ENCODE measurements at places on chromosomes 7 and 10.

- no peak for DNase-seq
These were observed 246.9 kb downstream of the AHR start for GRCh38 chr7:17545348-17545747.

GRCh38 chr10:110413049-110413783 is 84.5 kb upstream of the DUSP5 start:
- no peak for DNase-seq

GRCh38 chr7:104643587-104644217 is 315.3 kb downstream of the LHFPL3 start:
- no peak for DNase-seq

DNA sequence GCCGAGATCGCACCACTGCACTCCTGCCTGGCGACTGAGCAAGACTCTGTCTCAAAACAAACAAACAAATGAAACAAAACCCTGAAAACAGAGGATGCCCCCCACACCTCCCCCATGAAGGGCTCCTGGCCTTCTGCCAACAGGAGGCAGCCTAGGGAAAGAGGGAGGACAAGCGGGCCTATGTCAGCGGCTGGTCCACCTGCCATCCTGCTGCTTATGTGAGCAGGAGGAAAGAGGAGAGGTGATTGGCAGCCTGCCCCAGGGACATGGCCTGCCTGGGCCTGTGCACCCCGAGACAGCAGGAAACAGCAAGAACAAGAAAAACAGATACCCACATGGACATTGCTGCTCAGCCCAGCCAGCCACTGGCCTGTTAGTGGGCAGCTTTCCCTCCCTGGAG is 9.1 kb upstream of the ZNF316 start:
- DNase-seq = no peak

- no peak for DNase-seq
These were observed 31.5 kb downstream of the MACROH2A2 start for GRCh38 chr10:70084189-70084588.

DNA sequence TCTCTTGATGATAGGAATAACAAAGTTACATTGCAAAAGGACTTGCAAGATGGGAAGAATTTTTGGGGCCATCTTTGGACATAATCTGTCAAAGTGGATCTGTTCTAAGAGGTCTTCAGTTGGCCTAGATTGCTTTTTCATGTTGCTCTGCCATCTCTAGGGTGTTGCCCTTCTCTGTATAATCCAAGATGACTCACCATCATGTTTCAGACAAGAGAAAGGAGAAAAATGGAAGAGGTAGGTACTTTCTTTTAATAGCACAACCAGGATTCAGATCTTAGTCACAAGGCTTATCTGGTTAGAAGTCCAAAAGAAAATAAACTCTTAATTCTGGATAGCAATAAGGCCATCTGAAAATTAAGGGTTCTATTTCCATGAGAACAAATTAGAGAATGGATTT is 38.7 kb upstream of the FOXP2 start:
- no peak for DNase-seq

DNA sequence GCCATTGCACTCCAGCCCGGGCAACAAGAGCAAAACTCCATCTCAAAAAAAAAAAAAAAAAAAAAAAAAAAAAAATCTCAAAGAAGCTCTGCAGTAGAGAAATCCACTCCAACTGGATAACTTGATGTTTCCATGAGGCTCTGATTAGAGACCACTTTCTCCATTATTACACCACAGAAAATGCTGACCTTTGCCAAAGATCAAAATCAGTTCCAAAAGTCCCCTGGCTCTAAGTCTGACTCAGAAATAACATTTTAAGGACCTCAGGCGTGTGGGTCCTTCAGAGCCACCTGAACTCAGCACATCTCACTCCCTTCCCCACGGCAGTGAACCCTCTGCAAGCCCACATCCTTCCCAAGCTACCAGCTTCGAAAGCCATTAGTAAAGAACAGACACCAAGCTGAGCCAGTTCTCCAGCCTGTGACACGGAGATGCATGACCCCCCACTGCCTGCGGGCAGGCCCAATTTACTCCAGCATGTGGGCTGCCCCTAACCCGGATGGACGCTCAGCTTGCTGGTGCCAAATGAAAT is 13.8 kb upstream of the TMEM120A start:
- no peak for DNase-seq

DNA sequence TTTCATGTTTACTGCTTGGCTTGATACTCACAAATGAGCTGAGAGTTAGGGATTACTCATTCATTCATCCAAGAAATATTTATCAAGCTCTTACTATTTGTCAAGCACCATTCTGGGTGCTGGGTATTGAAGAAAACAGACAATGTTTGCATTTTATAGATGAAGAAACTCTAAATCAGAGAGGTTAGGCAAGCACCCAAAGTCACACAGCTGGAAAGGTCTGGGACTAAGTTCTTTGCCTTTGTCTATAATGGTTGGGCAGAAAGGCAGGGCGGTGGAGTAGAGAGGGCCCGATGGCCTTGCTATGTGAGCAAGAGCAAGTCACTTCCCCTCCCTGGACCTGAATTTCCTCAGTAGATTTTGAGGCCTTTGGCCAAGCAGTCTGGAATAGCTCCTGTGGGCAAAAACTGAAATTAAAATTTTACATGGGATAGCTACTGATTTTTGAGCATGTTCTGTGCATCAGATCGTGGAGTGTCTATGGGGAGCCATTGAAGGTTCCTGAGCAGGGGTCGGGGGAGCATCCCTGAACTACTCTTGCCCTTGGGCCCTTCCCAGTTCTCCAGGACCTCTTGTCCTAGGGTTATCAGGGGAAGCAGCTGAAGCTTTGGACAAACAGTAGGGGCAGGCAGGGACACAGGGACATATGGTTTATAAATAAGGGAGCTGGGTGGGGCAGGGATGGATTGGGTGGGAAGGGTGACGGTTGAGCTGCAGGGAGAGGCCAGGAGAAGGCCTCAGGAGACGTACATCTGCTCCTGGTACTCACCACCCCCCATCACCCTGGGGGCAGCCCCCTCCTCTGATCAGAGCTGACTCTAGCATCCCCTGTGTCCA is 23.3 kb downstream of the AQP1 start:
- DNase-seq = no peak

DNA sequence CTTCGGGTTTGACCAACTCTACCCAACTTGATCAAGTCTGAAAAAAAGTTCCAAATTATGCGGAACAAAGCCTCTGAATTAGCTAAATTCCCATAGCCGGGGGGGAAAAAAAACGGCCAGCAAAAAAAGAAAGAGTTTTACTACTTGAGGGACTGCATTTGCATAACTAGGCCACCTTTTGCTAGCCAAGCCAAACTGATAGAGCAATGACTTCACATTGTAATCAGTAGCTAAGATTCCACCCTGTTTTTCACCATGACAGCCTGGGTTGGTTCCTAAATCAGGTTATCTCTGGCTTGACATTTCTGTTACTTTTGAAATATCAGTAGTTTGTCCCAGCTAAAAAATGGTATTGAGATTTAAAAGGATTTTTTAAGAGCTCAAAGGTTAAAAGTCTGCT is 31.4 kb upstream of the CREB3L2 start:
- DNase-seq = no peak

DNA sequence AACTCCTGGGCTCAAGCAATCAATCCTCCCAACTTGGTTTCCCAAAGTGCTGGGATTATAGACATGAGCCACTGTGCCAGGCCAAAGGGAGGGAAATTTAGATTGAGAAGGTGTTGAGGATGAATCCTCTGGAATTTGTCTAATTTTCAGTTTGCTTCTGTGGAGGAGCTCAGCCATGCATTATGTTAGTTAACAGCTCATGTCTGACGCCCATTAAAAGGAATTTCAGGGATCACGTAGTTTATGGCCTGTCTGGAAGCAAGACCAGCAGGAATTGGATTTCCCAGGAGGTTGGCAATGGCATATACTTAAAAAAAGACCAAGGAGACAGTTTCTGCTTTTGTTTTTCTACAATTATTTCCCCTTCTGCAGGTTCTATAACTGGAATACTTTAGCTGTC is 165.7 kb downstream of the OTUD1 start:
- no peak for DNase-seq

- no peak for DNase-seq
These were observed 5.6 kb upstream of the TRIP6 start for GRCh38 chr7:100861616-100861985.

DNA sequence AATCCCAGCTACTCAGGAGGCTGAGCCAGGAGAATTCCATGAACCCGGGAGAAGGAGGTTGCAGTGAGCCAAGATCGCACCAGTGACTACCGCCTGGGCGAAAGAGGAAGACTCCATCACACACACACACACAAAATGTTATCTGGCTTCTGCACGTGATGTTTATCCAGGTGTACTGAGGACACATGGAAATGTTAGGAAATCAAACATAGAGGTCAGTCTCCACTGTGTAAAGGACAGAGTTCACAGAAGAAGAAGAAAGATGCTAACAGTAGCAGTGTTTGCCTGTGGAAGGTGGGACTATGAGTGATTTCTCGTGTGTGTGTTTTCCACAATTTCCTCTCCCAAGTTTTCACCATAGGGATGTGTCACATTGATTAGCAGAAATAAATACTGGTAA is 256.9 kb downstream of the ELMO1 start:
- no peak for DNase-seq

DNA sequence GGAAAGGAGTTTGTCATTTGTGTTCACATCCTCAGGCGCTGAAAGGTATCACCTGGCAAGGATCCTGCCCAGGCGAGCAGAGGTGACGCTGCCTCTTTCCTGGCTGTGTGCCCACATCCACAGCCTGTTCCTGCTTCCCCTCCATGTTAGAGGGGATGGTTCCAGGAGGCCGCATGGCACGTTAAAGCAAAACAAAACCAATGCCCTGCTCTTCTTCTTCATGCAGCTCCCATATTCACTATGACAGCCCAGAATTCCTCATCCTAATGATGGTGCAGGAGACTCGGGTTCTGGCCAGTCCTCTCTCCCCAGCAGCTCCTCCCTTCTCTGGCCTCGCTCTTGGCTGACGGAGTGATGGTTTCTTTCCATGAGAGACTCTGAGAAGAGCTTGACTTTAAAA is 678.5 kb upstream of the ANKRD30A start:
- DNase-seq = no peak

DNA sequence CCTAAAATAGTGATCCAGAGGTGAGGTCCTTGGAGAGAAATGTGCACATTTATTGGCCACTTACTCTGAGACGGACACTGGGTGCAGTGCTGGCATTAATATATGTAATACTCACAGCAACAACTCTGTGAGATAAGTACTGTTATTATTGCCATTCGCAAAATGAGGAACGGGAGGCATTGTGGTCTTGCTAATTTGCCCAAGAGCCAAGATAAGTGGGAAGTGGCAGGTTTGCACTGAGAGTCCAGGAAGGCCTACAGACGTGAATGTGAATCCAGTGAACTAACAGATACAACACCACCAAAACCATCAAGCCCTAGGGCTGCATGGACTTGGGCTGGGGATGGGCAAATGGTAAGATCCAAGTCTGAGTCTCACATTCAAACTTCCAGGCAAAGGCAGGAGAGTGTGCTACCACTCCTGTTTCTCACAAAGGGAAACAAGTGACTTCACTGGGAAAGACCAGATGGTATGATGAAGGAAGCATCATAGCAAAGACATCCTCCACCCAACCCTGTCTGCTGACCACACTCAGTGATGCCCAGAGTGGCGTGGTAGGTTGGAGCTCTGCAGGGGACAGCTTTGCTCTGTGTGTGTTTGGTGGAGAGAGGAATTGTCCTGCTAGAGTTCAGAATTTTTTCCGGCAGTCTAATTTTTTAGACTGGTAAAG is 19.2 kb downstream of the TMEM273 start:
- DNase-seq = no peak

DNA sequence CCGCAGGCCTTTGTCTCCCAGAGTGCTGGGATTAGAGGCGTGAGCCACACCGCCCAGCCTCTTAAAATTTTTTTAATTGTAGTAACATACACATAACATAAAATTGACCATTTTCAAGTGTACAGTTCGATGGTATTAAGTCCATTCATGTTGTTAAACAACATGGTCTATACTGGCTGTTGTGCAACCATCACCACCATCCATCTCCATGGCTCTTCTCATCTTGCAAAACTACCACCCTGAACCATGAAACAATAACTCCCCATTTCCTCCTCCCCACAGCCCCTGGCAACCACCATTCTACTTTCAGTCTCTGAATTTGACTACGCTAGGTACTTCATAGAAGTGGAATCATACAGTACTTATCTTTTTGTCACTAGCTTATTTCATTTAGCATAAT is 7.9 kb upstream of the ZFYVE27 start:
- DNase-seq = no peak

GRCh38 chr10:107899075-107899474 is 734.6 kb upstream of the SORCS1 start:
- no peak for DNase-seq

- no peak for DNase-seq
These were observed 86.0 kb upstream of the MDFIC start for GRCh38 chr7:114835861-114836260.

- DNase-seq = no peak
These were observed 143.5 kb downstream of the MLLT10 start for GRCh38 chr10:21677551-21677950.

GRCh38 chr7:47196737-47197136 is 385.2 kb downstream of the TNS3 start:
- DNase-seq = no peak

DNA sequence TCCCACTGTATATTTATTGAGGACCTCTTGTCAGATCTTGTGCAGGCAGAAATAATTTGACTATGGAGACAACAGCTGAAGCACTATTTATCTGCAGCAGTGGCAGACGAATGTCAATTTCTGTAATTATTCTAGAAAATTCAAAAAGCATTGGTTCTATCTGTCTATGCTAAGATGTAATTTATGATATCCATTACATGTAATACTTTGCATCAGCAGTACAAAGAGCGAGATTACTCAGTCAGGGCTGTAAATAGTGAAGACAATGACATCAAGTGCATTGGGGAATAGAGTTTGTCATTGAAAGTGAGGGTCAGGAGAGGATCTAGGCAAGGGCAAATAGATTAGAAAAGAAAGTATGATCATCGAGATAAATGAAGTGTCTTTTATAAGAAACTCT is 508.2 kb downstream of the ZWINT start:
- no peak for DNase-seq

GRCh38 chr10:103612462-103613365 is 119.2 kb downstream of the NEURL1 start:
- no peak for DNase-seq

GRCh38 chr7:111103678-111104274 is 12.8 kb downstream of the LRRN3 start:
- no peak for DNase-seq

DNA sequence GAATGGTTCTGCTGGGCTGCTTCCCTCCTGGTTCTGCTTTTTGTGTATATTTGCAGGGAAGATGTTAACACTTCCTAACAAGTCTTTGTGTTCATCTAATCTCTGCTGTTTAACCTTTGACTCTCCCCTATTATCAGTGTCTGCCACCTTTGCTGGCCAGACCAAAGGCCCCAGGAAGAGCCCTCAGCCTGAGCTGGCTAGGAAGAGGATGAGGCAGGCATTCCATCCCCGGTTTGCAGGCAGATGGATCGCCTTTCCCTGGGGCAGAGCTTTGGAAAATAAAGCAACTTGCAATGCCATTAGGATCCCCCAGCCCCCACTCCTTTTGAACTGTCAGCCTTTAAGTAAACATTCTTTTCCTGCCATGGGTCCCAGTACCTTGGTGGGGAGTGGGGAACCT is 19.0 kb downstream of the DPCD start:
- DNase-seq = no peak

DNA sequence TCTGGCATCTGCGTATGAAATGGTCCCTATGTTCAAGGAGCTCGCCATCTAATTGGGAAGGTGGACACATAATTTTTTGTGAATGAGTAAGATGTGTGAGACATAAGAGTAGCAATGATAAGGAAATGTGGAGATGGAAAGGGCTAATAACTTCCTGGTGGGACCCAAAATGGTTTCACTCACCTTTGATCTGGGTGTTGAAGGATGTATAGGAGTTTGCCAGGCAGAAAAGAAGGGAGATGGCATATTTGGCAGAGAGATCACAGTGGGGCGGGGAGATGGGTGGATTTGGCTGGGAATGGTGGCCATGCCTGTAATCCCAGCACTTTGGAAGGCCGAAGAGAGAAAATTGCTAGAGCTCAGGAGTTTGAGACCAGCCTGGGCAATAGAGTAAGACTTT is 4.5 kb downstream of the POP7 start:
- DNase-seq = no peak
